ENCODE measurements at places on chromosomes 7 and 10.

DNA sequence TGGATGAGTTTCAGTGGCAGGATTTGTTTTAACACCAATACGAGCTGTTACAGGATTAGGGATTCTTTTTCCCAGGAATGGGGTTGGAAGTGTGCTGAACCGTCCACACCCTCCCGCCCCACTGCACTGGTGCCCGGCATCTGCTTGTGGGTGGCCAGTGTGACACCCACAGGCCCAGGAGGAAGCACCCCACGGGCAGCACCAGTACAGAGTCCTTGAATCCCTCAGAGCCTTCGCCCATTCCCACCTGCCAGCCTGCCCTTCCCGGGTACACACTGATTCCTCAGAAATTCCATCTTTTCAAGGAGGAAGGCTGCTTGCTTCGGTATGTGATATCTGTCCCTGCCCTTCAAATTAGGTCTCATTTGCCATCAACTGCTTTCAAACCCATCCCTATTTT lies 15.4 kb downstream of the INSIG1 start:
- DNase-seq: no peak

DNA sequence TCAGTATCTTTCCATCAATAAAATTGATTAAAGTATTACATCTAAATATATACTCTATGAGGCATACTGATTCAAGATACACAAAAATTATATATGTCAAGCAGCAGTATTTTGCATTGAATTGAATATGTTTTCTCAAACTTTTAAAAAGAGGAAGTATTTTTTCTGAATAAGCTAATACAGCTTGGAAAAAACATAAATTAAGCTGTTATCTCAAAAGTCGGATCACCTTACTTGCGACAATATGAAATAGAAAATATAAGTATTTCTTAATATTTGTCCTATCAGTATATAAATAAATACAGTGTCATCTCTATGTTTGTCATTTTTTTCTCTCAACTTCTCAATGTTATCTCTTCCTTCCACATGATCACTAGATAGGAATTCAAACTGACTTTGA lies 139.3 kb downstream of the MBL2 start:
- DNase-seq: no peak

DNA sequence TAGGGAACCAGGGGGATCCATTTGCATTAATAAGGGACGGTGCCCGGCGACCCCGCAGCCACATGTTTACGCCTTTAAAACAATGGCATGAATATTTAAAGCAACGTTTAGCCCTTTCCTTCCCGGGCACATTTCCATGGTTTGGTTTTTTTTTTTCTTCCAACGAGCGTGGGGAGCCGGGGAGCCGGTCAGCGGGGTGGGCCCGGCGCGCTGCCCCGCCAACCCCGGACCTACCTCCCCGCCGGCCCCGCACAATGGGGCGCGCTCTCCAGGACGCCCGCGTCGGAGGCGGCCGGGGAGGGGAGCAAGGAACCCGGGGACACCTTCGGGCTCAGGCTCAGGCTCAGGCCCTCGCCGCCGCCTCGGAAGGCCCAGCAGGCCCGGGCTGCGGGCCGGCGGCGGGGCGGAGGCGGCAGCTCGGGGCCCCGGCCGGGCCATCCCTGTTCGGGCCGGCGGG lies 1.0 kb downstream of the SEPHS1 start:
- DNase-seq: peak; percentile 65

GRCh38 chr7:1123715-1124114 lies 35.8 kb downstream of the GPER1 start:
- DNase-seq: no peak

- DNase-seq: no peak
Measured at GRCh38 chr10:24897326-24897926, 55.0 kb downstream of the PRTFDC1 start.

GRCh38 chr10:79221110-79222051 lies 125.9 kb upstream of the PPIF start:
- DNase-seq: no peak

DNA sequence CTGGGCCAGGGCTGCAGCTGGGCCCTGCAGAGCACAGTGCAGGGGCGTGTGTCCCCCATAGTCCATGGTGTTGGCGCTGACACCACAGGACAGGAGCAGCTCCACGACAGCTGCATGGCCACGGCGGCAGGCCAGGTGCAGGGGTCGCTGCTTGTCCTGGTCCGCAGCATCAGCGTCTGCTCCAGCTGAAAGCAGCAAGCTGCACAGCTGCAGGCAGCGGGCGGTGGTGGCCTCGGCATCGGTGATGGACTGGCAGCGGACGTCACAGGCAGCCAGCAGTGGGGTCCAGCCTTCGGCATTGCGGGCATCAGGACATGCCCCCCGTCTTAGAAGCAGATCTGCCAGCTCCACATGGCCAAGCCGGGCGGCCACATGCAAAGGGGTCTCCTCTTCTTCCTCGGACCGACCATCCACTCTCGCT lies 6.0 kb downstream of the ASB10 start:
- no peak for DNase-seq

DNA sequence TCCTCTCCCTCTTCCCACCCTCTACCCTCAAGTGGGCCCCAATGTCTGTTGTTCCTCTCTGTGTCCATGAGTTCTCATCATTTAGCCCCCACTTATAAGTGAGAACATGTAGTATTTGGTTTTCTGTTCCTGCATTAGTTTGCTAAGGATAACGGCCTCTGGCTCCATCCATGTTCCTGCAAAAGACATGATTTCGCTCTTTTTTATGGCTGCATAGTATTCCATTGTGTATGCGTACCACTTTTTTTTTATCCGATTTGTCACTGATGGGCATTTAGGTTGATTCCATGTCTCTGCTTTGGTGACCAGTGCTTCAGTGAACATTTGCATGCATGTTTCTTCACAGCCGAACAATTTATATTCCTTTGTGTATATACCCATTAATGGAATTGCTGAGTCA lies 51.7 kb upstream of the ATP6V0A4 start:
- DNase-seq: no peak

DNA sequence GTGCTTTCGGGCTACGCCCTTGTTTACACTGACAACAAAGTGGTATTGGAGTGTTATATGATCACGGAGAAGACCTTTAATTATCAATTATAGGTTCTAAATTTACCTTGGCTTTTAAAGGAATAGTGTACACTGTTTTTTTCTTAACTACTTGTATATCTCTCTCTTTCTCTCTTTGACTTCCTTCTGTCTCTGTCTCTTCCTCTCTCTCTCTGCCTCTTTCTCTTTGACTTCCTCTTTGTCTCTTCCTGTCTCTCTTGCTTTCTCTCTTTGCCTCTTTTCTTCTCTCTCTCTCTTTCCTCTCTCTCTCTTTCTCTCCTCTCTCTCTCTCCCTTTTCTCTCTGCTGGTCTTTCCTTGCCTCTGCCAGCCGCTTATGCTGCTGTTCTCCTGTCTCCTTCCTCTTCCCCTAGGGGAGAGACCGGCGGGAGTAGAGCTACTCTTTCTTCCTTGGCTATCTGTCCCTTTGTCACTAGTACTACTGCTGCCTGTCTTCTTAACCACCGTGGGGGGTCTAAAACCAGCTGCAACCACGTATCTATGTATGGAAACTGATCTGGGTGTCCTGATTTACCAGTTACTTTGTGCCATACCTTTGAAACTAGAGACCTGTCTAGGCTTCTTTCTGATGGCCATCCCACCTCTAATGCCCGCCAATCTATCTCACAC lies 36.9 kb upstream of the GSDME start:
- DNase-seq: no peak

- DNase-seq: no peak
Measured at GRCh38 chr10:76558996-76559891, 1078.4 kb downstream of the KCNMA1 start.

DNA sequence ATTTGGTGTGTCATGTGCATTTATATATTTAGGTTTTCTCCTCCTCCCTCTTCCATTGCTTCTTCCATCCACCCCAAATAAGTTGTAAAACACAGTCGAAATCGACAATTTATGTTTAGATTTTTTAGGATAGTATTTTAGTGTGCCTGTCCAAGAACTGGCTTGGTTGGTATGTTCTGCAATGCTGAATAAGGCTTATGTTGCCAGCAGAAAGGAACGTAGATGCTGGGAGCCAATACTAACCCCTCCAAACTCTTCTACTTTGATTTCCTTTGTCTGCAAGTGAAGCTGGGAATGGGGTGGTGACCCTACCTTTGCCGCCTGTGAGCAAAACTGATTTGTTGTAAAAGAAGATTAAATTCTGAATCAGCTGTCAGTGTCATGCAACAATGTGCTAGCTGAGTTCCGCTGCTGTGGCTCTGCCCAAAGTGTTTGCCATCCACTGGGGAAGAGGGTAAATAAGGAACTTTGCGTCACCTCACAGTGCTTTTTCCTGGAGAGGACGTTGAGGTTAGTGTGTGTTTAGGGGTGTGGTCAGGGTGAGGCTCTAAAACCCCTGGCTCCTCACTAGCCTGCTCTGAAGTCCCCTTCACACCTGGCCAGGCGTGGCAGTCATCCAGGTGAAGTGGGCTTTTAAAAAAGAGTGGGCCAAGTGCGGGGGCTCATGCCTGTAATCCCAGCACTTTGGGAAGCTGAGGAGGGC lies 44.4 kb downstream of the TACC2 start:
- no peak for DNase-seq

- DNase-seq: peak; percentile 88
Measured at GRCh38 chr7:63900394-63901203, 98.0 kb upstream of the ZNF722 start.

GRCh38 chr10:27197980-27198620 lies 42.5 kb downstream of the ACBD5 start:
- no peak for DNase-seq

DNA sequence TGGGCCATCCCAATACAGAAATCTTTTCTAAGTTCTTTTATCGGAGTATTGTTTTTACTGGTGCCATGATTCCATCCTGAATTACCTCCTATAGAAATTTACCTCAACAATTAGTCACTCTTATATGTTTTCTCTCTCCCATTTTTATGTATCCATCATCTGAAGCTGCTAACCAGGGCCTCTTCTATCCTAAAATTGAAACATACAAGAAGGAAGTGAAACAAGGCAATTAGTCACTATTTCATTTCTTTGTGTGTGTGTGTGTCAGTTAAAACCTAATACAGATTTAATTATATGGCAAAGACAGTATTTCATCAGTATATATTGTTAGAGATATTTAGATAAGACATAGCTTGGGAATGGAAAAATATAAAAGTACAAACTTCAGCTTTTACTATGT lies 148.4 kb upstream of the AHR start:
- DNase-seq: no peak

GRCh38 chr10:29627201-29628132 lies 7.3 kb downstream of the SVIL start:
- DNase-seq: no peak

GRCh38 chr7:27156508-27156898 lies at the start of gene HOXA7:
HOXA7 (minus strand) TSS chr7:27156675; CDS start chr7:27156545, 130 bp downstream.
- peak; percentile 54 for DNase-seq
